ENCODE measurements at places on chromosomes 2 and 18.

GRCh38 chr2:14123436-14124103, 508.9 kb upstream of the LRATD1 start:
- DNase-seq = no peak

DNA sequence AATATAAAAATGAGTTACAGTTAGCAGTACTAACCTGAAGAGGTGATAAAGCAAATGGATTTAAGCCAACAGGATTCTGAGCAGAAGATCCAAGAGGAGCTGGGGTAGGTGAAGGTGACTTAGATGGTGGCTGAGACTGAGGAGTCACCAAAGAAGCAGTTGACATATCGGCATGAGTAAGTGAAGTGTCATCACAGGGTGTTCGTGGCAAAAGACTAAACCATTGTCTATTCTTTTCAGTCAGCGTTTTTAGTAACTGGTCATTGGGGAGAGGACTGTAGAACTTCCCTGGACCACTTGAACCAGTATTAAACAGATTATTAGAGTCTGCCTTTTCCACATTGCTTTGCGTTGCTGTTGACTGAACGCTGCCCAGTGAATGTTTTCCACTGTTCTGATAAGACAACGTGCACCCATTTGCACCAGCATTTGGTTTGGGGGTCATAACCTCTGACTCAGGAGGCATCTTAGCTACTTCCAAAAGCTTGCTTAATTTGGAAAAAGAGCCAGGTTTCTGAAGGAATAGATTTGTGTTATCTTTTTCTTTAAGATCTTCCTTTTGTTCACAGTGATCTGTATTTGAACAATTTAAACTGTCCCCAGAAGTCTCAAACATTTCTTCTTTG, 63.3 kb upstream of the WDSUB1 start:
- no peak for DNase-seq

DNA sequence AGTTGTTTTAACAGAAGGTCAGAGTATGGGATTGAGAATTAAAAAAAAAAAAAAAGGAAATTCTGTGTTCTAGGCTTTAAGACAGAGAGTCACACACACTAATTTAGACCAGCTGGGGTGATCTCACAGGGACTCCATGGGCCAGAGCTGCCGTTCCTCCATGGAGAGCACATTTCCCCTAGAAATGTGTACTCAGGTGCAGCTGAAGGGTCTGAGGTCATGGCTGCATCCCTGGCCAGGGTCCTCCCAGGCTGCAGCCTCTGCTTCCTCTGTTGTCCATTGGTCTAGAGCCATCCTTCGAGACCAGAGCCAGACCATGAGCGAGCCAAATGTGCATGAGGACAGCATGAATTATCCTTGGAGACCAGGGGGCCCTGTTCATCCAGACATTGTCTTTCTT, 190.1 kb upstream of the TNP1 start:
- no peak for DNase-seq

DNA sequence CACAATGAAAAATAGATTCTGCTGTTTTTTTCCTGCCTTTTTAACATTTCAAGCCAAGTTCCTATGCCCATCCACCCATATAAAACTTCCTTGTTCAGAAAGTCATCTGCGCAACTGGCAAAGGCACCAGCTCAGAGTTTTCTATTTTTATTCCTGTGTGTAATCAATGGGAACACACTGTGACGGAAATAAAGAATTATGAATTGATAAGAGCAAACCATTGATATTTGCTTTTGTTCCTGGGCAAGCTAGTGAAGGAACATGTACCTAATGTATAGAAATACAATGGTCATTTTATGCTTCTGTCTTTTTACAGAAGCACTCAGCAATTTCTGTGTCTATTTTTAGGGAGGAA, 30.8 kb upstream of the AAK1 start:
- DNase-seq = no peak

- DNase-seq = no peak
These were observed 45.6 kb downstream of the ZNF519 start for GRCh38 chr18:14086458-14087231.

DNA sequence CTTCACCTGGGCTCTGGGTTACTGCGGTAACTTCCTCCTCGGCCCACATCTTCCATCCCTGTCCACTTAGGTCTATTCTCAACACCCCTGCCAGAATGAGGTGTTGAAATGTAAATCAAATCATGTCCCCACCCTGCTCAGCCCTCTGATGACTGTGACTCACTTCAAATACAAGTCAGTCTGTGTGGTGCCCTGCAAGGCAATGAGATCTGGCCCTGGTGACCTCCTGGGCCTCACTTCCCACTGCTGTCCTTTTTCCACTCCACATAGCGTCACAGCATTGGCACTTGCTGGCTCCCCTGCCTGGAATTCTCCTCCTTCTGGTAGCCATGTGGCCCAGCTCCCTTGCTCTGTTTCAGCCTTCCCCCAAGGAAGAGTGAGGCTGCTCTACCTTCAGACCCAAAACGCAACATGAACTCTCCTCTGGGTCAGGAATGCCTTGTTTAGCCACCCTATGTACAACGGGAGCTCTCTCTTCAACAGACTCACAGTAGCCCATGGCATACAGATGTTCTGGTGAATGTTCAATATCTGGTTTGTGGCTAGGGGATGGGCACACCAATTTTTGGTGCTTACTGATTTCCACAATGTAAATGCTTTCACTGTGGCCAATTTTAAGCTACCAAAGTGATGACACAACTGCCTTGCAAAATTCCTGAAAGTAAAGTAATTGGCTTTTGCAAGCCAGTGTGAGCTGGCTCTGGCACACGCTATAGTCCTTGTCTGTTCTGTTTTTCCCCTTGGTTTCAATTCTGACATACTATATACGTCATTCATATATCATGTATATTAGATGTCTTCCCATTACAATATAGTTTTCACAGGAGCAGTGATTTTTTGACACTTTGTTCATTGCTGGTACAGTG, 550.3 kb upstream of the HS6ST1 start:
- no peak for DNase-seq
